ENCODE measurements at places on chromosomes 4 and X.

DNA sequence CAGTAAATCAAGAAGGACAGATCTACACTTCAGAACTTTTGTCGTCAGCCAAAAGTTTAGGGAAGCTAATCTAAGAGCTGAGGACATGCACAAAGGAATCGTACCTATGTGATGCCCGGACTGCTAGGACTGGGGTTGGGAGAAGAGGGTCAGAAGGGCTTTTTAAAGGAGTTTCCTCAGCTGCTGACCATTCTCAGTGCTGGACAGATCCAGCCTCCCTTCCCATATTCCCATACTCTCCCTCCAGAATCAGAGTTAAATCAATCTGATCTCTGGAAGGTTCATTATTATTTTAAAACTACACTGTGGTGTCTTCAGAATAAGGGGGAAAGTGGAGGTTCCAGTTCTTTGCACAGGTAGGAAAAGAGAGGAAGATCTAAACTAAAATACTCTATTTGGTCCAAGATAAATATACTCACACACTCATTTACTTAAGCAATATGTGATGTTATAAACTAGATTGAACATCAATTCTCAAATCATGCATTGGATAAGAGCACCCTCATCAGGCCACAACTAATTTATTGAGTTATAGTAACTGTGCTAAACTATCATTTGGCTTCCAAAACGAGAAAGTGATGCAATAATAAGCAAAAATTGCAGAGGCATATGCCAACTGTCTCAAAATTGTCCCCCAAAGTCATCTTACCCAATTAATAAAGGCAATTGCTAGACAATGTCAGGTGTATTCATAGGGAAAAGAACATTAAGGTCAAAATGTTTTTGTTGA, 124.7 kb downstream of the HNRNPD start:
- DNase-seq: no peak

DNA sequence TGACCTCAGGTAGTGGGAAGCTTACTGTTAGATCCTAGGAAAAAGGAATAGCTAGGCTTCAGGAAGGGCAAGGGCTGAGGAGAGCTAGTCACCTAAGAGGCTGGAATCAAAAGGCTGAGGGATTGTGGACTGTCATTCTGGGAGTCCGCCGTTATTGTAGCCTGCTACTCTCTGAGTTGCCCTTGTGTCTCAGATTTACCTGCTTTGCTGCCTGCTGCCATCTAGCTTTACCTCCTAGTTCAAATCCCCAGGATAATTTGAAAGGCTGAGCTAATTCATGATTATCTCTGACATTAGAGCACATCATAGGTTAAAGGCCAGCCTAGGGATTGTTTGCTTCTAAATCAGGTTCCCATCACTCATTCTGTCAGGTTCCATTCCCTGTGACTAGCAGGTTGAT, 120.2 kb downstream of the FHIP1A start:
- no peak for DNase-seq

DNA sequence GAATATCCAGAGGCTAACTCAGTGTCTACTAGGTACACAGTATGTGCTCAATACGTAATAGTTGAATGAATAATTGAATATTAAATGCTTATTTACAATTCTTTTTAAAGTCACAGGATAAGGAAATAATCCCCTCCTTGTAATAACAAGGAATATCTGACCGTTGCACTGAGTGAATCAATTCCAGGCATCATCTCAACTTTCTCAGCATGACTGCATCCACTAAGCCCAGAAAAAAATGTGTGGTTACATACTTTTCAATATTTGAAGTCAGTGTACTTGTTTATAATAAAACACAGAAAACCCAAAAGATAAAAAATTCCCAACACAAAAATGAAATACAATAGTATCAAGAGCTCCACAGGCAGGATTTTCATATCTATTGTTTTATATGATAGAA, 105.4 kb downstream of the TMEM144 start:
- no peak for DNase-seq

- DNase-seq: no peak
Observed at GRCh38 chr4:25861280-25861950, 1.4 kb downstream of the SEL1L3 start.

GRCh38 chr4:186981161-186981560, 257.5 kb upstream of the FAT1 start:
- DNase-seq: no peak

- no peak for DNase-seq
Observed at GRCh38 chr4:144578681-144579080, 67.3 kb upstream of the HHIP start.

All from immature natural killer cell (primary cell).